ENCODE measurements at places on chromosomes 5 and 9.
A peak's percentile ranks its signal among the peaks of the same experiment; 100 is the strongest.

DNA sequence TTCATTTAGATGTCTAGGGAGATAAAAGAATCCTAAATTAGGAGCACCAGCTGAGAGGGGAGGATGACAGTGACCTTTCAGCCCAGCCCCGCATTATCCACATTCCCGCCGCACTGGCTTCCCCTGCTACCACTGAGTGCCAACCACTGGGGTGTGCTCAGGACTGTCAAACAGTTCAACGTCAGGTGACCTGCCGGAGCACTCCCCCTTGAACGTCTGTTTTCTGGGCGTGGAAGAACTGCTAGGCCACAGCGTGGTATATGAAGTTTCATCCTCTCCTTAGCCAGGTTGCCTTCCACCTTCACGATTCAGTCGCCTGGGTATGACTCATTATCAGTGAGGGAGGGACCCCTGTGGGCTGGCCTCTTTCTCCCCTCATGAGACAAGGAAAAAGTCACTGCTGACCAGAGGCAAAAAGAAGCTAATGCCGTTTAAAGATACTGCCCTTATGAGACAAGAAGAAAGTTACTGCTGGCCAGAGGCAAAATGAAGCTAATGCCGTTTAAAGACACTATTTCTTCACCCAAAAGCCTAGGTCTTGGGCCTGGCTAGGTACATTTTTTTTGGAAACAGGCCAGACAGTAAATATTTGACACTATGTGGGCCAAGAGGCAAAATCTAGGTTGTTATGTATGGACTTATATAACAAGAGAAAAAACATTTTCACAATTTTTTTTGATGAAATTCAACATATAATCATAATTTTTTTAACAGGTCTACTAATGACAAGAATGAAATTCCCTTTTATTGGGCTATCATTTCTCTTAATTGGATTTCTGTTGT, 4.6 kb downstream of the NMRK1 start:
- DNase-seq, result no peak

DNA sequence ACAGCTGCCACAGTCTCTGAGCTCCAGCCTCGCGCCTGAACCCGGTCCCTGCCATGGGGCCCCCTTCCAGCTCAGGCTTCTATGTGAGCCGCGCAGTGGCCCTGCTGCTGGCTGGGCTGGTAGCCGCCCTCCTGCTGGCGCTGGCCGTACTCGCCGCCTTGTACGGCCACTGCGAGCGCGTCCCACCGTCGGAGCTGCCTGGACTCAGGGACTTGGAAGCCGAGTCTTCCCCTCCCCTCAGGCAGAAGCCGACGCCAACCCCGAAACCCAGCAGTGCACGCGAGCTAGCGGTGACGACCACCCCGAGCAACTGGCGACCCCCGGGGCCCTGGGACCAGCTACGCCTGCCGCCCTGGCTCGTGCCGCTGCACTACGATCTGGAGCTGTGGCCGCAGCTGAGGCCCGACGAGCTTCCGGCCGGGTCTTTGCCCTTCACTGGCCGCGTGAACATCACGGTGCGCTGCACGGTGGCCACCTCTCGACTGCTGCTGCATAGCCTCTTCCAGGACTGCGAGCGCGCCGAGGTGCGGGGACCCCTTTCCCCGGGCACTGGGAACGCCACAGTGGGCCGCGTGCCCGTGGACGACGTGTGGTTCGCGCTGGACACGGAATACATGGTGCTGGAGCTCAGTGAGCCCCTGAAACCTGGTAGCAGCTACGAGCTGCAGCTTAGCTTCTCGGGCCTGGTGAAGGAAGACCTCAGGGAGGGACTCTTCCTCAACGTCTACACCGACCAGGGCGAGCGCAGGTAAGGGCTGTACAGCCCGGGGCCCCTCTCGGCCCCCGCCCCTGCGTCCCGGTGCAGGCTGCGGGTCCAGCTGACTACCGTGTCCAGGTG, 509 bp downstream of the LVRN start:
- peak; percentile 71 for DNase-seq

- DNase-seq, result peak; percentile 10
Observed at GRCh38 chr5:66207800-66208561, 63.9 kb downstream of the SREK1 start.

- DNase-seq, result no peak
Observed at GRCh38 chr5:132540764-132541163, 2.6 kb downstream of the IL5 start.

- DNase-seq, result peak; percentile 90
Observed at GRCh38 chr9:99353408-99353807, 131.3 kb downstream of the SEC61B start.

DNA sequence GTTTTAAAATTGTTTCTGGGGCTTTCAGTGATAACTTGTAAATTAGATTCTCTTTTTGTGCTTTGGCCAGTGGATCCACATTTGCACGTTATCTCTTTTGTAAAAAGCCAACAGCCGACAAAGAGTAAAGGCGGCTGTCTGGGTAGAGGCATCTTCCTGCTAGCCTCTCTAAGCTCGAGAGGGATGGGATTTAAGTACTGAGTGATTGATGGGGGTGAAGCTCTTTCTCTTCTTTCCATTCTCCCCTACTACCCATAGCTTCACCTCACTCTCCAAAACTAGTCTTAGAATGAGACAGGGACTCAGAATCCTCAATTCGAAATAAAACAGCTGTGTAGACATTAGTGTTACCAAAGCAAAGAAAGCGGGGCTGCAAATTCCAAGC, 3.4 kb downstream of the PBX3 start:
- peak; percentile 30 for DNase-seq

DNA sequence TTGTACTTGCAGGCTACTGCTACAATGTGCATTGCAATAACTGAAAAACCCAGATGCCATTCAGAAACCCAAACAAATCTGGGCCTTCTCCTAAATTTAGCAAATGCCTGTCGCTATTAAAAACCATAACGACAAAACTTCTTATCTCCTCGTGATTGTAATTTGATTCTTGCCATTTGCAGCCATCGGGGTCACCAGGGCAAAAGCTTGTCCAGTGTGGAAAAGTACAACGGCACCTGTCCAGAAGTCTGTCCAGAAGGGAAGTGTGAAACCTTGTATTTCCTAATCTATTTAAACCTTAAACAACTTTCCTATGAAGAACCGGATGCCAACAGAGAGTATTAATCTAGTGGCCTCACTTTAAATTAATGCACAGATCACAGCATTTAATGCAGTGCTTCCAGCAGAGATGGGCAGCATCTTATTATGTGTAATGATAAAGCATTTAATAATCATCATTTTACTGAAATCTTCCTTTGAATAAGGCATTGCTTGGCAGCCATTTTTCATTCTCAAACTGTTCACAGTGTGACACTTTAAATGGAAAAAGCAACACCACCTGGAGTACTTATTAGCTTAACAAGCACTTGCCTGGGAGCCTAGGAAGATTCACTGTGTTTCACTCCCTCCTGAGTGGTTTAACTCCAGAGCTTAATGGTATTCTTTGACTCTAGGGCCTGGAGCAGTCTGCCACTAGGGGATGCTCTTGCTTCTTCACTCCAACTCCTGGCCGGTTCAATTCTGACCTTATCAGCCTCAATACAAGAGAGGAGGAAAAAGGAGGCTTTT, 4.9 kb upstream of the C7 start:
- peak; percentile 84 for DNase-seq
